ENCODE measurements at places on chromosomes 6 and 20.

- DNase-seq, result no peak
Measured at GRCh38 chr20:34956041-34956458, 382 bp downstream of the MYH7B start.

DNA sequence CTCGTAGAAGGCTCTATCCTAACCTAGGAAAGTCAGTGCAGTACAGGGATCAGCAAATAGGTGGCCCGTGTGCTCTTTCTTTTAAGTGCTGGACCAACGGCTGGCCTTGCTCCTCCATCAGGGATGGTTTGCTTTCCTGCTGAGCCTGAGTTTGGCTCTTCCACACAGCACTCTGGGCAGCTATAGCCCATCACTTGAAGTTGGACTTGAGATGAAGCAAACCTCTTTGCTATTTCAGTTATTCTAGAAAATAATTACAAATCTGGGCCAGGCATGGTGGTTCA is 66.9 kb upstream of the KCNK16 start:
- peak; percentile 7 for DNase-seq

DNA sequence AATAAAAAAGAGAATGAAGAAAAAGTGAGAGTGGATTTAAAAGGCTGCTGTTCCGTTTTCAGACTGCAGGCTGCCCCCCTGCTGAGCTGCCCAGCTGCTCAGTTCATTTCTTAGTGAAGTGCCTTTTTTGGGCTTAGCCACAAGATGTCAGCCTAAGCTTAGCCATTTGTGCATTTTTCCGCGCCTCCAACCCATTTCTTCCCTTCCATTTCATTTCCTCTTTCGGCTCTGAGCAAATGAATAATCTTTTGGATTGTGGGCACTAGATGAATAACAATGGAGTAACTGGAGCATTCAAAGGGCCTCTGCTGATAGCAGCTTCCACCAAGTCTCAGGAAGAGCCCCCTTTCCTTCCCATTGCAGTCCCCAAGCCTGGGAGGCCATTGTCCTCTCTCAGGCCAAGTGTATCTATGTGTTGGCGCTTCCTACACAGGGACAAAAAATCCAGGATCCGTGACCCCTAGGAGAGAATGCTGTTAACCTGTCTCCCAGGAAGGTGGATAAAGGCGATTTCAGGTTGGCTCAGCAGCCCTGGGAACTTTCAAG is 83.5 kb upstream of the SPTLC3 start:
- peak; percentile 81 for DNase-seq

GRCh38 chr6:105995391-105995865 is 90.7 kb upstream of the PRDM1 start:
- peak; percentile 6 for DNase-seq

GRCh38 chr20:32339116-32339515 is 19.0 kb upstream of the ASXL1 start:
- peak; percentile 30 for DNase-seq

GRCh38 chr6:7142918-7143475 is 35.2 kb downstream of the RREB1 start:
- no peak for DNase-seq

- DNase-seq, result no peak
Measured at GRCh38 chr20:59825944-59826759, 107.3 kb downstream of the SYCP2 start.

DNA sequence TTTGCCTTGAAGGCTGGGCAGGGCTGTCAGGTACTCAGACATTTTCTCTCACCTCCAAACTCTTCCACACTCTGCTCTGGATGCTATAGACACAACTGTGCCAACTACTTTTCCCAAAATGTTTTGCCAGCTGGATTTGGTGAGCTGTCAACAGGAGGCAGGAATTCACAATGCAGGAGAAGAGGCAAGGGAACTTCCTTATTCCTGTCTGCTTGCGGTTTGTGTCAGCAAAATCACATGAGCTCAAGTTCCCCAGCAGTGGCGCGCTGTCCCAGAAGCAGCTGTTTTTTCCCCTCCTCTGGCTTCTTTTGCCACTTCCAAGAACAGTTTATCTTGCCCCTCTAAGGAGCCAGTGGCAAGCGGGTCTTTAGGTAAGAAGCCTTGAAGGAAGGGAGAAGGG is 608.2 kb downstream of the PRKN start:
- no peak for DNase-seq

GRCh38 chr6:133297657-133298056 is 56.5 kb downstream of the EYA4 start:
- no peak for DNase-seq

DNA sequence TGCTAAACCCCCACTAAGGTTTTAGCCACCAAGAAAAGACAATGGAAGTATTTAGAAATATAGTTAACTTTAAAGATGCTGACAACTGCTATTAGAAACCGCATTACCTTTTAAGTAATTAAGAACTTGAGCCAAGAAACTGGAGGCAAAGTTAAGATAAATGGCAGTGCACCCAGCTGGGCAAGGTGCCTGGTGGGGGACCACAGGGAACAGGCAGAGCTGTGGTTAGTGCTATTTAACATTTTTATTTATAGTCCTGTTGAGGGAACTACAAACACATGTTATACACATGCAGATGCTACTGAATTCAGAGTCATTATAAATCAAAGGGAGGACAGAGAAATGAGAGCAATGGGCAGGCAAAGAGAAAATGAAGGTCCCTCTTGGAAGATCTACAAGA is 447.9 kb downstream of the TFAP2B start:
- DNase-seq, result no peak

GRCh38 chr20:57393321-57394120 is 2.3 kb downstream of the RBM38 start:
- DNase-seq, result no peak

DNA sequence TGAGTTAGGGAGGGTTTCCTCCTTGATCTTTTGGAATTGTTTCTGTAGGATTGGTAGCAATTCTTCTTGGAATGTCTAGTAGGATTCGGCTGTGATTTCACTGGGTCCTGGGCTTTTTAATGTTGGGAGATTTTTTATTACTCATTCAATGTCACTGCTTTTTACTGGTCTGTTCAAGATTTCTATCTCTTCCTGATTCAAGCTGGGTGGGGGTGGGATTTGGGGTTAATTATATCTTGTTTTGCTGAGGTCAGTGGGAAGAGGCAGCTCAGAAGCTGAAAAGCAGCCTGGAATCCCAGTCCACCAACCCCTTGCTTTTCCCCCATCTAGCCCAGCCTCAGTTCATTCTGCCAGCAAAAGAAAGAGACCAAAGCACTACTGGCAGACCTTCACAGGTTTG is 39.6 kb downstream of the SUMO4 start:
- DNase-seq, result no peak

GRCh38 chr6:35357677-35358076 is 15.3 kb downstream of the PPARD start:
- DNase-seq, result no peak

DNA sequence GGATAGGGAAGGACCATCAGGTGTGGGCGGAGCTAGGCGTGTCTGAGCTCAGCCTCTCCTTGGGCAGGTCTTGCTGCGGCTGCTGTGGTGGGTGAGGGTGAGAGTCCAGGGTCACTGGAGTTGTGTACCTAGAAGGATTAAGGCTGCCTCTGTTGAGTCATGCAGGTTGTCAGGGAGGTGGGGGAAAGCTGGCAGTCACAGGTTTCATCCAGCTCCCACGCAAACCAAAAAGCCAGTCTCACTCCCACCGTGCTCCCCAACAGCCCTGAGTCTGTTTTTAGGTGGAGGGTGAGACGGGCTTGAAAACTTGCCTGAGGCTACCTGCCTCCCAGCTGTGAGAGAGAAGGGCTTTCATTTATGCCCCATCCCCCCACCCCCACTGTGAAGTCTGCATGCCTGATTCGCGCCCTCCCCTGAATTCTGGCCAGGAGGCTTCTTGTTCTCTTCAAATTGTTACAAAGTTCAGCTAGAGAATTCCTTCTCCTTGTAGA is 161.5 kb downstream of the MYLK4 start:
- DNase-seq, result no peak

GRCh38 chr6:139847457-139847813 is 473.0 kb upstream of the CITED2 start:
- no peak for DNase-seq

DNA sequence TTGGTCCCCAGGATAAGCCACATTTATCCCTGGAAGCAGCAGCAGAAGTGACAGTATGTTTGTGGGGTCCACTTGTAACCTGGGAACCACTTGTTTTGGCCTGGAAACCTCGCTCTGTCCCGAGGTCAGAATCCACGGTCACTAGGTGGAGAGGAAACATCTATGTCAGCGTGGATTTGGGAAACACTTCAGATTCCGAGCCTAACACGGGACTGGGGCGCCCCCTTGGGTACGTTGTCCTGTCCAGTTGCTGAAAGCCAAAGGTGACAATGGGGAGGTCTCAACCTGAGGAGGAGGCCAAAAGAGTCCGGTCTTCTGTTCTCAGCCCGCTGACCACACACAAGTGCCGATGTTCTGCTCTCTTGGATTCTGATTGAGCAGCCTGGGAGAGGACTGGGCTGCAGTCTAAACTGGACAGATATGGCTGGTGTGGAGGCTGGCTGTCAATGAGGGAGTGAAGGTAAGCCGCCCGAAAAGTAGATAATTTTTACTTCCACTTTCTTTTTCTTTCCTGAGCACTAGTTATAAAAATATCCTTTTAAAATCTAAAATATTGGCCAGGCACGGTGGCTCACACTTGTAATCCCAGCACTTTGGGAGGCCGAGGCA is 4.9 kb upstream of the ZFP57 start:
- DNase-seq, result no peak

- no peak for DNase-seq
Measured at GRCh38 chr6:105898286-105898685, 187.8 kb upstream of the PRDM1 start.

All from ACHN (cell line).